ENCODE measurements at places on chromosomes 13 and 19.

DNA sequence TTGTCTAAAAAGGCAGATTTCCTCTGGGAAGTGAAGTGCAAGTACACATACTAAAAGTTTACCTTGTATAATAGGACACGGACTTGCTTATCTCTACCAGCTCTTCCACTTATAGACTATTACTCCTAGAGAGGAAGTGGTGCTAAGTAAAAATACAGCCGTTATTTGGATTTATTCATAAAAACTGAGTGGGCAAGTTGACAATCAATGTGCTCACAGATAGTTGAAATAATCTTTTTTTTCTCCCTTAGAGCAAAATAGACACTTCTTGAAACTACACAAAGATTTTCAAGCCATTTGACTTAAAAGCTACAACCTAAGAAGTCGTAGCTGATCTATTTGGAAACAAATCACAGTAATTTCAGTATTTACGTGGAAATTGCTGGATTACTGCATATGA is 2584.7 kb upstream of the PCDH20 start:
- no peak for DNase-seq

- no peak for DNase-seq
These were observed 196.8 kb downstream of the PDS5B start for GRCh38 chr13:32783067-32783466.

GRCh38 chr13:79647533-79647932 is 166.6 kb downstream of the NDFIP2 start:
- no peak for DNase-seq

DNA sequence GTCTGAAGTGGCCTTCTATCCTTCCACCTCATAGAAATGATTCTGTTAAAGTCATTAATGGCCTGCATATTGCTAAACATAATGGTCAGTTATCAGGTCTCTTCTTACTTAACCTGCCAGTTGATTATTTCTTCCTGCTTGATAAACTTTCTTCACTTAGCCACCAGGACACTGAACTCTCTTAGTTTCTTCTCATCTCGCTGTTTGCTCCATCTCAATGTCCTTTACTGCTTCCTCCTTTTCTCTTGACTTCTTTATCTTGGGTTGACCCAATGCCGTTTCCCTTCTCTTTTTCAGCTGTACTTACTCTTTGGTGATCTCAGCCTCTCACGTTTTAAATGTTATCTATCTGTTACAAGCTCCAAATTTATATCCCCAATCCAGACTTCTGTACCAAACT is 17.1 kb upstream of the CLC start:
- no peak for DNase-seq

- DNase-seq, result no peak
These were observed 2.1 kb downstream of the MEIS3 start for GRCh38 chr19:47417107-47417745.

- no peak for DNase-seq
These were observed 11.0 kb downstream of the XAB2 start for GRCh38 chr19:7618348-7618747.

GRCh38 chr13:109781384-109782065 is 4.9 kb downstream of the IRS2 start:
- no peak for DNase-seq

- DNase-seq, result no peak
These were observed 983 bp downstream of the ITM2B start for GRCh38 chr13:48233889-48234488.

DNA sequence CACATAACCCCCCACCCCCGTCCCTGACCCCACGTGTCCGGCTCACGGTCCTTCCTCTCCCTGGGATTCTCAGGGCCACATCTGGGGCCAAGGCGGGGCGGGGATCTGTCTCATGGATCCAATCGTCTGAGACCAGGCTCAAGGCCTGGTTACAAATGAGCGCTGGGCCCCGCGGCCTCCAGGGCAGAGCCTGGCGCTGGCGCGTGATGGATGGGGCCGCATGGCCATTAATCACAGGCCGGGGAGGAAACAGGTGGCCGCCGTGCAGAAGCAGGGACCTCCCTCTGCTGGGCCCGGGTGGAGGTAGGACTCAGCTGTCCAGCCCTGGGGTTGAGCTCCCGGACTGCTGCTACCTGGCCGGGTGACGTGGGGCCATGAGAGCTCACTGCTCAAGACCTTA is 5.8 kb upstream of the TLE5 start:
- no peak for DNase-seq
